ENCODE measurements at places on chromosomes 7 and 10.
A peak's percentile ranks its signal among the peaks of the same experiment; 100 is the strongest.

GRCh38 chr10:51080311-51081006 is 6.2 kb downstream of the PRKG1 start:
- no peak for DNase-seq

- peak; percentile 36 for DNase-seq
Observed at GRCh38 chr10:45000138-45000751, 478 bp upstream of the ZNF22 start.

DNA sequence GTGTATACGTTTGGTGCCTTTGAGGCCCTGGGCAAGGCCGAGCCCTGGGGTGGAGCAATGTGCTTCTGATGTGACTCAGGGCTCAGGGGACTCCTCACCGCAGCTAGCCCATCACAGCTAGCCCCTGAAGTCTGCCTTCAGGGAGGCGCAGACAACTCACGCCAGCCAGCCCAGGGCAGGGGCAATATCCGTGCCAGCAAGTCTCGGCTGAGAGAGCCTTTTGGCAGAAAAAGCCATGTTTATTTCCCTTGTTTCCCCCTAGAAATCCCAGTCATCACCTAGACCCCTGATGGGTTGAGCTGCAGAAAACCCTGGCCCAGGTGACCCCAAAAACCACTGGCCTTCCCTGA is 90.4 kb downstream of the CHST15 start:
- DNase-seq: no peak

GRCh38 chr10:75250934-75251333 is 15.2 kb upstream of the COMTD1 start:
- DNase-seq: no peak

- DNase-seq: no peak
Observed at GRCh38 chr7:127782075-127782474, 130.1 kb downstream of the SND1 start.

DNA sequence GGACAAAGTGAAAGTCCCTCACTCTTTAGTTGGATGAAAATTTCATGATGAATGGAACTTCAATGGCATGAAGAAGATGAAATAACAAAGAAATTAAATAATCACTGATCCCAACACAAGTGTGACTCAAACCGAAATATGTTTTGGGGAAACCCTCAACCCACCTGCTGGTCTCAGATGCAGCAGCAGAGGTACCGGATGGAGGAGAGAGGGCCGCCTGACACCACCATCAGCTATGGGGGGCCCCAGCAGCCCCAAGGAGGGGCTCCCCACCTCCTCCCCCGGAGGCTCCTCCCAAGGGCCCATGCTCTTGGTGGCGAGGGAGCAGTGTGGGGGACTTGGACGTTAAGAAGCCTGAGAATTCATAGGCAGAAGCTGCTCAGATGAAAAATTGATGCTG is 137.2 kb upstream of the ADARB2 start:
- DNase-seq: no peak

DNA sequence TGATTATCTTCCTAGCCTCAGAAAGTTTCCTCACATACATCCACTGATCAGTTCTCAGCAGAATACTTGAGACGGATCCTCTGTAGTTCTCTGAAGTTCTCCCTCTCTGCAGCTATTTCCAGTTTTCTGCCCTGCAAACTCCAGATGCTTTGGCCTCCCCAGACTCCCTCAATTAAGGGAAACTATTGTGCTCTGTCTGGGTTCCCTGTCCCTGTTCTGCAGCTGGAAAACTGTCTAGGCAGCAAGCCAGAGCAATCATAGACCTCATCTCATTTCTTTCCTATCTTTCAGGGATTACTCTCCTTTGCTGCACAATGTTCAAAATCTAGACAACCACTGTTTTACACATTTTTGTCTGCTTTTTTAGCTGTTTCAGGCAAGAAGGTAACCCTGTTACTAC is 9.2 kb downstream of the MICU1 start:
- DNase-seq: peak; percentile 44

- DNase-seq: no peak
Observed at GRCh38 chr10:75827587-75828021, 396.2 kb downstream of the LRMDA start.

DNA sequence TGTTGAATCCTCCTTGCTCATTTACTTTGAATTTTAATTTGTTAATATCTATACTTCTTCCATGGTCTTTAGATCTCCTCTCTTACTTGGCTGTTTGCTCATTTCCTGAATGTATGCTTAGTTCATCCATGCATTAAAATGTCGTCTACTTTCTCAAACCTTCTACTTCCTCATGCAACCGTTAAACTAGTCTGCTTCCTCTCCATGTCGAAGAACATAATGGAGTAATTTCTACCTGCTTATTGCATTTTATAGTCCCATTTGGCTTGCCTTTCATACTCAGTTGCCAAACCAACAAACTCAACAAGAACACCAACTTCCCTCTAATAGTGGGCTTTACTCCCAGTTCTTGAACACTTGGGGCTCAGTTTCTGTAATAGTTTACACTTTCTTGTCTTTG is 43.8 kb upstream of the SEMA3D start:
- no peak for DNase-seq

GRCh38 chr10:115653473-115653872 is 560.3 kb downstream of the ATRNL1 start:
- no peak for DNase-seq

DNA sequence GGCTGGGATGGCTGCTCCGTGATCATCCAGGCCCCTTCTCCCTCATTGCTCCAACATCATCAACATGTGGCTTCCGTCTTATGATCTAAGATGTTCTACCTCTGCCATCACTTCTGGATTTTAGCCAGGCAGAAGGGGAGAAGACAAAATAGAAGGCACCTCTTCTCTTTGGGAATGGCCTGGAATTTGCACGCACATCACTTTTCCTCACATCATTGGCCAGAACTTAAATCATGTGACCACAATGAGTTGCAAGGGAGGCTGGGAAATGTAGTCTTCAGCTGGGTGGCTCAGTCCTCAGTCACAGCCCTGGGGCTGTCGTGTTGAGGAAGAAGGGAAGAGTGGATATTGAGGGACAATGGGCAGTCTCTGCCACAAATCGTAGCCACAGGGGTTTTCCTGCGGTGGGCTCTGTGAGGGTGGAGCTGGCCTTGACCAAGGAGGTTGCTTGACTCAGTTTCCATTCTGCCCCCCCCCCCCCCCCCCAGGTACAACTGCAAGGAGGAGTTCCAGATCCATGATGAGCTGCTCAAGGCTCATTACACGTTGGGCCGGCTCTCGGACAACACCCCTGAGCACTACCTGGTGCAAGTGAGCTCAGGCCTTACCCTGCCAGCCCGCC is 50.3 kb downstream of the PALD1 start:
- DNase-seq: peak; percentile 39

DNA sequence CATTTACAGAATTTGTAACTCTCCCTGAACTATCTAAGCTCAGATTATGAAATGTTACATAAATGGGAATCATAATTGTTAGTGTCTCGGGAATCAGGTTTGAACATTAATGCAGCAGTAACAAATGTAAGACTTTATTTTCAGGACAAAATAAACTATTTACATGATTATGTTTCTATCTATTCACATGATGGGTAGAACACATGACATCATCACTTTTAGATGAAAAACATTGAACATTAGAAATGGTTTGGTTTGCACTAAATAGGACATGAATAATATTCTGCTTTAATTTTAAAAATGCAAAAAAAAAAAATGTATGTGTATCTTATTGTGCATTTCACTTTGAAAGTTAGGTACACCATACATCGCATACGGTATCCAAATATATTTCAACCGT is 745.5 kb upstream of the POT1 start:
- DNase-seq: no peak

- peak; percentile 44 for DNase-seq
Observed at GRCh38 chr7:138608275-138608674, 92.9 kb downstream of the SVOPL start.

GRCh38 chr7:26853788-26854393 is 10.5 kb downstream of the SKAP2 start:
- DNase-seq: peak; percentile 32

DNA sequence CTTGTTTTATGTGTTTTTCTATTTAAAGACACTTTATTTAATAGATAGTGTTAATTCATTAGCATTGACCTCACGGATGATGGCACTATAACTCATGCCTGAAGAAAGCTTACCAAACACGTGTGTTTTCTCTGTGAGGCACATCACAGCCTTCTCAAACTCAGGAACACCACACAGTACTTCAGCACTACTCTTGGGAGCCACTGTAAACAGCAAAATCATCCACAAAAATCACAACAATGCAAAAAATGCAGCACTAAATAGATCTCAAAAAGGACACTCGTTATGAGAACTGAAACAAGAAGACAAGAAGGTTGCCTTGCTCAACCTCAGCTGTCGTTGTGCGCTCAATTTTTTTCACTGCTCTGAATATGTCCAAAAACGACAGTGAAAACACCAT is 12.0 kb upstream of the PARP12 start:
- DNase-seq: peak; percentile 46

- DNase-seq: no peak
Observed at GRCh38 chr7:19090526-19090925, 26.9 kb downstream of the TWIST1 start.

GRCh38 chr10:34538281-34538829 is 276.7 kb downstream of the PARD3 start:
- no peak for DNase-seq

DNA sequence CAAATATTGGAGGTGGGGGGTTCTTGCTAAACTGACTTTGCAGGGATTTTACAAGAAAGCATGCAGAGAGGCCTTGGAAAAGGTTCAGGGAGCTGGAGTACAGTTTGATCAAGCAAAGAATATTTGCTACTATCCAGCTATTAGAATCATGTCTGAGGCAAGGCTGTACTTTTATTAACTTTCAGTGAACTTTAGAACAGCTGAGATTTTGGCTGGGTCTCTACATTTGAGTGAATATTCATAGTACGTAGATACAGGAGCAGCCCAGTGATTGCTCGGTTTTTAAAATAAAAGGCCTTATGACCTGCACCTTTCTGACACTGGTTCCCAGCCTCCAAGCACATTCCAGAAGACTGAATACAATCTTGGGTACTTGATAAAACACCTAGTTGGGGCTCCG is 496.8 kb upstream of the AKR1E2 start:
- no peak for DNase-seq

- no peak for DNase-seq
Observed at GRCh38 chr7:140425718-140426117, 21.9 kb downstream of the RAB19 start.

DNA sequence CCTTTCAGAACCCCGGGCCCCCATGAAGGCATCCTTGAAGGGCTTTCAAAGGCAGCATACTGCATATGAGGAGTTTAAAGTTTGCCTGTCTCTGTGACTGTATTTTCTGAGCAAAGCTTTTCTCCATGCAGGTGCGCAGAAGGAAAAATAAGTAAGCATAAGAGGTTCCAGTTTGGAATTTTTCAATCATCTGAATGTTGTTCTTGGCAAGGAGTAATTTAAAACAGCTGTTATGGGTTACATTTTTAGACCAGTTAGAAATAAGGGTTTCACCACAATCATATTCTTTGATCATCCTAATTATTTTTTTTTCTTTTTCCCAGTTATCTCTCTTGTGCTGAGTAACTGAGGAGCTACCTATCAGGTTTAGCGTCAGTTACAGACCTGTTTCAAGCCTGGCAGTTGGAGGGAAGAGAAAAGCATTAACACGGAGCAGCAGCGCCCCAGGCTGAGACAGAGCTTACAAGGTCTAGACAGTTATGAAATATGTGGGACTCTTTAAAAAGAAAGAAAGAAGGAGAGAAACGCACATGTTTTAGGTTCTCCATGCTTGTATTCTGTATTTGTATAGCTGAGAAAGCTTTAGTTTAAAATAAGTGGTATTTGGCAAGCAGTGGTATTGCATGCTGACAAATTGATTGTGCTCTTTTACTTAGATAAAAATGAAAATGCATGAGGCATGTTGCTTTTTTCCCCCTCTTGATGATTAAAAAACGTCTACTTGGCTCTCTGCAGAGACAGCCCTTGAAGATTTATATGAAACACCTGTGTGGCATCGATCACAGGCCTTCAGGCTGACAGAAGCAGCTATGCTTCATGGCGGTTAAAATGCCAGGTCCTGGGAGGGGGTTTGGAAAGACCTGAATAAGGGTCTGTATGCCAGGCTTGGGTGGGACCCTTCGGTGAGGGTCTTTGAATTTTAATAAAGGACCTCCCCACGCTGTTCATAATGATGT is 157.6 kb downstream of the GRK5 start:
- peak; percentile 59 for DNase-seq

GRCh38 chr7:119026391-119026790 is 801.9 kb downstream of the ANKRD7 start:
- no peak for DNase-seq

DNA sequence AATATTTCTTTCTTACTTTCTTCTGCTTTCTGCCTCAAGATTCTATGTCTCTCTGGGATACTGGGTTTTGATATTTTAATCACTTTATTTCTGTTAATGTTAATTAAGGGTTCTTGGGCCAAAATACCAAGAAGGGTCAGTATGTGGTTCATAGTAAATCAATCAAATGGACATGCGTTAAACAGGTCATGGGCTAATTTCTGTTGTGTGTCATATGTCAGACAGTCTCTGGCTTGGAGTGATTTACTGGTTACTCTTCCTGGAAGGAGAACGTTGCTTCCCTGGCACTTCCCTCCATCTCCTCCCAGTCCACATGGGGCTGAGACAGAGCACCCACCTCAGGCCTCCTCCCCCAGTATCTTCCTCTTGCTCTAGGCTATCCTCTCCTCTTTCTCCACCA is 489.1 kb downstream of the SUGCT start:
- DNase-seq: no peak

DNA sequence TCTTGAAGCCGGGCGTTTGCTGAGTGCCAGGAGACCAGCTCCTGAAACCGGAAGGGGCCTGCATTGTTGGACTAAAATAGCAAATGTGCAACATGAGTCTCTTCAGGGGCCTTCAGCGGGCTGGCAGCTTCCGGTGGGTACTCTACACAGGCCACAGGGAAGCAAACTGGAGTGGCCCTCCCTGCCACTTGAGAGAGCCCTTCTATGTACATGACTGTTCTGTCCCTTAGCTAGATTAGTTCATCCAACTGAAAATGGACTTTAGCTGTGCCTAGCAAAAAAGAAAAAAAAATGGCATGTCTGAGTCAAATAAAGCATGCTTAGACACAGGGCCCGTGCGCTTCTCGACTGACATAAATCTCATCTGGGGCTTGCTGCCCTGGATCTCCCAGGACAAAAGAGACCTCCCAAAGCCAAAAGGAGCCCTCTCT is 115.3 kb upstream of the TCF7L2 start:
- no peak for DNase-seq

- no peak for DNase-seq
Observed at GRCh38 chr10:95353123-95353522, 62.3 kb upstream of the PDLIM1 start.

DNA sequence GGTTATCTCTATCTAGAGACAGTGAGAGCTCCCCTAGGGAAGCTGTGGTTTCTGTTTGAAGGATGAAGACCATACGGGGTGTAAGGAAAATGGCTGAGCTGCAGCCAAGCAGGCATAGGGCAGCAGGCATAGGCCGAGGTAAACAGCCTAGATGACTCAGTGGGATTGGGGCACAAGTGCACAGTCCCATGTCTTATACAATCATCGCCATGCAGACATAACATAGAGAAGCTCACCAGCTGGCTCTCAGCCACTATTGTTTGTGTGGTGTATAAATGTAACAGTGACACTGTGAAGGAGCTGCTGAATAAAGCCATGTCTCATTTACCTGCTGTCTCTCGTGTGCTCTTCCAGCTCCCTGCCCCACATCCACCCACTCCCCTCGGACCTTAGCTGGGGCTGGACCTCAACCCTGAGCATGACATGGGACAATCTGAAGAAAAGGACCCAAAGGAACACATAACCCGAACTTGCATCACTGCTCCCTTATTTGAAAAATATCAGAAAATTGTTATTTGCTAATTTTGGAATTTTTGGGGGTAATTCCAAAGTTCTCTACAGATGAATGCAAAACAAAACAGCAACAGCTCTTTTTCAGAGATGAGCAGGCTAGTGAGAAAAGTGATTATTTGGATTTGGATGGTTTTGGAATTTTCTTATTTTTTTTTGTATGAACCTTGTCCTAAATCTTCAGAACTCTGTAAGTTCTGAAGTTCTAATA is 582.7 kb downstream of the REEP3 start:
- no peak for DNase-seq
